ENCODE measurements at places on chromosomes 3 and 15.

GRCh38 chr3:33860373-33861050, 62.1 kb downstream of the PDCD6IP start:
- no peaks in the 10 kb centered on the region for H3K4me1 ChIP-seq
- H3K27ac ChIP-seq = no peak overlapping the region
- H3K4me3 ChIP-seq = no peak overlapping the region
- no peaks in the 10 kb centered on the region for H3K27me3 ChIP-seq
- no peak for DNase-seq

GRCh38 chr3:65210026-65210814, 522.4 kb upstream of the ADAMTS9 start:
- H3K27ac ChIP-seq = no peak overlapping the region
- DNase-seq = no peak
- no peaks in the 10 kb centered on the region for H3K4me1 ChIP-seq

GRCh38 chr3:32960404-32961170, 9.1 kb downstream of the CCR4 start:
- H3K4me1 ChIP-seq = peaks cover 6% of the 10 kb centered on the region
- H3K27me3 ChIP-seq = no peaks in the 10 kb centered on the region
- DNase-seq = no peak
- no peak overlapping the region for H3K4me3 ChIP-seq
- peaks cover 3% of the 10 kb centered on the region for H3K36me3 ChIP-seq

GRCh38 chr3:160057331-160057730, 68.7 kb downstream of the IL12A start:
- no peaks in the 10 kb centered on the region for H3K4me1 ChIP-seq
- H3K4me3 ChIP-seq = no peak overlapping the region
- H3K27ac ChIP-seq = no peak overlapping the region
- no peak for DNase-seq
- no peaks in the 10 kb centered on the region for H3K36me3 ChIP-seq

DNA sequence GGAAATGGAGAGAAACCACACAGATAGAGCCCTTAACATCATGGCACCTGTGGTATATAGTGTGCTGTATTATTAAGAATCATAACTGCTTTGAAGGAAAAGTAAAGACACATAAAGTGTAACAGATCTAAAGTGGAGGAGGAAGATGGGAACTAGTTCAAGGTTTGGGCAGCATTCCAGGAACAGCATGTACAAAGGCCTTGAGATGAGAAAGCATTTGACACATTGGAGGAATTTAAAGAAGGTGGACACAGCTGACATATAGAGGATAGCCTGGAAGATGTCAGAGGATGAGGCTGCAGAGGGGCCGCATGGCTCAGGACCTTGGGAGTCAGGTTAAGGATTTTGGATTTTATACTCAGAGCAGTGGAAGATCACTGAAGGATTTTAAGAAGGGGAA, 39.0 kb downstream of the LRTM1 start:
- no peaks in the 10 kb centered on the region for H3K36me3 ChIP-seq
- H3K4me1 ChIP-seq = no peaks in the 10 kb centered on the region
- no peaks in the 10 kb centered on the region for H3K27me3 ChIP-seq

DNA sequence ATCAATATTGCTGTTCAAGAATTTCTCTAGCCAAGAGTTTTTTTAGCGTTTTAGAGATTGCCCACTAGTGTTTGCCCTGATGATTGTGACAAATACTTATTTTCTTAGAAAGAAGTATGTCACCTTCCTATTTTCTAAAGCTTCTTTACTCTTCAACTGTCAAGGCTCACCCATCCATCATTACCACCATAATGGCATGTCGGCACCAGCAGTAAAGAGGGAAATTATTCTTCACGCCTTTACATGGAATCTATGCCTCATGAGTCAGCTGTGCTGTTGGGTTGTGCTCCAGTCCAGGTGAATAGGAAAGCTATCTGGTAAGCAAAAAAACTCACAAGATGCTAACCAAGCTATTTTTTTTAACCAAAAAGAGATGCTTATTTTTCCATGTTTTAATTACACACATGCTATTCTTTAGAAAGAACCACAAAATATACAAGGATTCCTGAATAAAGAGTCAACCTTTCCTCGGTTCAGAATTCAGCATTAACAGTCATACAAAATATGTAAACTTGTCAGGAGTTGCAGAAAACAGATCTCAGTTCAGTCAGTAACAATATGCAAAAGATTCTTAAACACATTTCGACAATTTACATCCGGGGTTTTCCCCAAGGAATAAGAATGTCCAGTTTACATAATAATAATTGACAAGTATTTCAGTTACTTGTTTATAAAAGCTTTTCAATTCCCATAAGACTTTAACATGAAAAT, 128.0 kb downstream of the ATP8B4 start:
- H3K36me3 ChIP-seq = no peaks in the 10 kb centered on the region
- H3K27me3 ChIP-seq = no peaks in the 10 kb centered on the region
- no peak for DNase-seq

DNA sequence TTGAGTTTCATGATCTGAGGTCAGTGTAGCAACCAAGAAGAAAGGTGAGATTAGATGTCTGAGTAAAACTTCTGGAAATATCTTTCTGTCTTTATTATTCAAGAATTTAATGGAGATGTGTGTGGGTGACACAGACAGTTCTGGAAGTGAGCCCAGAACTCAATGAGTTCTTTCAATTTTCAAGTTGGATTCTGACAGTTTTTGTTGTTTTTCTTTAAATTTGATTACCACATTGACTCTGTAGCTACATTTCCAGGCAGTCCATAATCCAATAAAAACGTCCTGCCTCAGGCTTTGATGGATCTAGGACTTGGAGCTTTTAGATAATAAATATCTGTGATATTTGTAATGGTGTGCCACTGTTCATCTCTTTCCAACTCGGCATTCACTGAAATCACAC, 3.9 kb upstream of the PARP14 start:
- DNase-seq = no peak
- H3K4me1 ChIP-seq = peaks cover 39% of the 10 kb centered on the region
- no peaks in the 10 kb centered on the region for H3K27me3 ChIP-seq
- peaks cover 16% of the 10 kb centered on the region for H3K36me3 ChIP-seq

DNA sequence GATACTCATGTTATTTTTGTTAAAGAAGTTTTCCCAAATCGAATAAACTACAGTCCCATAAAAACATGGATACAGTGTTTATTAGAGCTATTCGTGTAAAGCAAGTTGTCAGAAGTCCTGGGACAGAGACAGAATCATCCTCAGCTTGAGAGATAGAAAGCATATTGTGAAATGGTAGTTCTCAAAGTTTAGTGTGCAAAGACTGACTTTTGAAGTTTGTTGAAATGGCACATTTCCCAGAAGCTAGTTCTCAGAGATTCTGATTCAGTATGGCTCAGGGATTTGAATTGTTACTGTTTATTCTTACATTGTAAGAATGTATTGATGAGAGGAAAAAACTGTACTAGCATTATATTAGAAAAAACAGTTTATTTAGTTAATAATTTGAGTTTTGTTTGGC, 22.1 kb downstream of the GABRR3 start:
- no peaks in the 10 kb centered on the region for H3K4me1 ChIP-seq
- DNase-seq = no peak
- peaks cover 2% of the 10 kb centered on the region for H3K27me3 ChIP-seq
- no peak overlapping the region for H3K4me3 ChIP-seq
- no peak overlapping the region for H3K27ac ChIP-seq
- no peaks in the 10 kb centered on the region for H3K36me3 ChIP-seq

- no peak overlapping the region for H3K4me3 ChIP-seq
- peak overlapping the region; percentile 61 for H3K27ac ChIP-seq
- H3K4me1 ChIP-seq = peaks cover 43% of the 10 kb centered on the region
- no peaks in the 10 kb centered on the region for H3K27me3 ChIP-seq
Measured at GRCh38 chr3:188680189-188680588, 491.6 kb upstream of the TPRG1 start.

- H3K4me3 ChIP-seq = peak overlapping the region; percentile 98
- H3K4me1 ChIP-seq = peaks cover 33% of the 10 kb centered on the region
Measured at GRCh38 chr3:184134746-184135148, 411 bp upstream of the EIF2B5 start.

DNA sequence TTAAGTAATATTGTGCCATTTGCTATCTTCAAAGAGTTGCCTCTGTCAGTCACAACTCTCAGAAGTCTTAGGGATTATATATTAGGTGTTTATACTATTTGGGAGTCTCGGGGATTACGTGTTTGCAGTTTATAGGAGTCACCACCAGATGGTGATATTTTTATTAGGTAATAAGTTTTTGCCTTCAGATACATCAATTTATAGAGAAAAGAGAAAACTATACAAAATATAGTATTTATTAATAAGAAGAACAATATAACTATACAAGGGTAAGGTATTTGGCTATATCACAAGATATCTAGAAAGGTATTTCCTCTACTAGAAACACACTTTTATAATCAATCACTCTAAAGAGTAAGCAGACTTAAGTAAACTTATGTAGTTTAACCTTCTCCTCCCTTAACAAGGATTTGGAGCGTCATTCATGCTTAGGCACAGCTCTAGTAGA, 10.7 kb upstream of the DHX36 start:
- H3K4me1 ChIP-seq = no peaks in the 10 kb centered on the region
- H3K4me3 ChIP-seq = no peak overlapping the region
- DNase-seq = no peak

- no peak for DNase-seq
- H3K27ac ChIP-seq = no peak overlapping the region
- peaks cover 6% of the 10 kb centered on the region for H3K27me3 ChIP-seq
- H3K4me3 ChIP-seq = no peak overlapping the region
- H3K36me3 ChIP-seq = no peaks in the 10 kb centered on the region
Measured at GRCh38 chr15:69665641-69666111, 213.1 kb downstream of the RPLP1 start.

DNA sequence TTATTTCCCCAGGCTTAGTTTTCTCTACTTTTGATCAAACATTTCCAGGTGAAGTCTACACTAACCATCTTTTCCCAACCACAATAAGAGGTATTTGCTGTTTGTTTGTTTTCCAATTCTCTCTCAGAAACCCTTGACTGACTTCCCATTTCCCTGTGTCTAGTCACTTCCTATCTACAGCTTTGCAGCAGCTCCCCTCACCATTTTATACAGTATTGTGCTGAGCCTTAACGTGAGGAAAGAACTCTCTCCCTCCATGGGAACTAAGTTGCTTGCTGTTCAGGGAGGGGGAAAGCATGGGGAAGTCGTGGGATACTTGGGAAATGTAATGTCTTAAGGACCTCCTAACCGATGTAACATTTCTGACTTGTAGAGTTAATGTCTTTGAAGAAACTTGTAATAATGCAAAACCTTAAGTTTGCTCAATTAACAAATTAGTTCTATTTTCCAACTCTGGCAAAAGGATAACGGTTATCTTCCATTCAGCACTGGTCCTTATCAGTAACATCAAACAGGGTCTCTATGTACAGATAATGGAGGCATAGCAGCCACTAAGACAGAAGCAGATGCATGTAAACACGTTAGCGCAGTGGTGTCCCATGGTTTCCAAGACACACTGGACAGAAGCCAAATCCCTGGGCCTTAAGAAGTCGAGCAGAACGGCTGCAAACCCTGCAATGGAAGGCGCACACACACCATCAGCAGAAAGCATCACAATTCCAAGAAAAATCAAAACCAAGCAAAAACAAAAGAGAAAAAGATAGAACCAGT, 39.7 kb downstream of the NPTN start:
- no peak overlapping the region for H3K27ac ChIP-seq
- H3K36me3 ChIP-seq = peaks cover 38% of the 10 kb centered on the region

GRCh38 chr15:97084650-97085049, 754.1 kb downstream of the NR2F2 start:
- no peak overlapping the region for H3K27ac ChIP-seq
- no peaks in the 10 kb centered on the region for H3K27me3 ChIP-seq
- H3K4me1 ChIP-seq = no peaks in the 10 kb centered on the region
- H3K36me3 ChIP-seq = no peaks in the 10 kb centered on the region
- no peak for DNase-seq

GRCh38 chr3:150975992-150976368, 3.5 kb upstream of the CLRN1 start:
- no peaks in the 10 kb centered on the region for H3K36me3 ChIP-seq
- peaks cover 9% of the 10 kb centered on the region for H3K27me3 ChIP-seq
- H3K4me3 ChIP-seq = no peak overlapping the region
- H3K4me1 ChIP-seq = no peaks in the 10 kb centered on the region
- no peak overlapping the region for H3K27ac ChIP-seq

GRCh38 chr15:91609966-91610365, 243.5 kb upstream of the SLCO3A1 start:
- no peak for DNase-seq
- no peak overlapping the region for H3K27ac ChIP-seq
- H3K27me3 ChIP-seq = no peaks in the 10 kb centered on the region

DNA sequence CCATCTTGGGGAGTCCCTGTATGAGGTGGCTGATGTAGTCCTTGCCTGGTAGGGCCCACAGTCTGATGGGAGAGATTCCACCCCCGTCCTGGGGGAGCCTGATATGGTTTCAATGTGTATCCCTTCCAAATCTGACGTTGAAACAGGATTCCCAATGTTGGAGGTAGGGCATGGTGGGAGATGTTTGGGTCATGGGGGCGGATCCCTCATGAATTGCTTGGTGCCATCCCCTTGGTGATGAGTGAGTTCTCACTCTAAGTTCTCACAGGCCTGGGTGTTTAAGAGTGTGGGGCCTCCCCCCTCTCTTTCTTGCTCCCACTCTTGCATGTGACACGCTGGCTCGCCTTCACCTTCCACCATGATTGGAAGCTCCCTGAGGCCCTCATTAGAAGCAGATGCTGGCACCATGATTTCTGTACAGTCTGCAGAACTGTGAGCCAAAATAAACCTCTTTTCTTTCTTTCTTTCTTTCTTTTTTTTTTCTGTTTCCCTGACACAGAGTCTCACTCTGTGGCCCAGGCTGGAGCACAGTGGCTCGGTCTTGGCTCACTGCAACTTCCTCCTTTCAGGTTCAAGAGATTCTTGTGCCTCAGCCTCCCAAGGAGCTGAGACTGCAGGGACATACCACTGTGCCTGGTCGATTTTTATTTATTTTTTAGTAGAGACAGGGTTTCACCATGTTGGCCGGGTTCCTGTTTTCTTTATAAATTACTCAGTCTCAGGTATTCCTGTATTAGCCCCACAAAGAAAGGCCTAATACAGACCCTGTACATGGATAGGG, 28.6 kb downstream of the ITGA11 start:
- no peaks in the 10 kb centered on the region for H3K36me3 ChIP-seq
- DNase-seq = peak; percentile 3
- peaks cover 5% of the 10 kb centered on the region for H3K27me3 ChIP-seq
- H3K4me1 ChIP-seq = no peaks in the 10 kb centered on the region
- H3K27ac ChIP-seq = no peak overlapping the region

GRCh38 chr15:52483707-52484106, 45.0 kb downstream of the MYO5A start:
- peaks cover 63% of the 10 kb centered on the region for H3K4me1 ChIP-seq
- H3K27ac ChIP-seq = peak overlapping the region; percentile 57
- H3K36me3 ChIP-seq = no peaks in the 10 kb centered on the region
- no peak overlapping the region for H3K4me3 ChIP-seq
- H3K27me3 ChIP-seq = no peaks in the 10 kb centered on the region
- no peak for DNase-seq

DNA sequence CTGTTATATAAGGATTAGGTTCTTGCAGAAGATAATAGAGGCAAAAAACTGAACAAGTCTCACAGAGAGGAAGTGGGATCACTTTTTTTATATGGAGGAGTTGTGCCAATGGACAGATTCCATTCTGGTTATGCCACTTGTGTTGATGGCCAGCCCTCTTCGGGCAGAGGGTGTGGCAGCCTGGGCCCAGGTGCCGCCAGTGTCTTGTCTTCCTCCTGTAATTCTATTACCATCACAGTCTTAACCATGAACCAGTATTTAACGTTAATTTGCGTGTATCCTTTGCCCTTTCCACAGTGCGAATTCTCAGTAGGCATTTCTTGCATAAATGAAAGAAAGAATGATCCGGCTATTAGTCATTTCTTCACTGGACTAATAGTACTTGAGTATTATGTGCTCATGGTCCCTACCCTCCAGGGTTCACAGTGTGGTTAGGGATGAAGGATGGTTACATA, 7.0 kb upstream of the USP4 start:
- H3K27ac ChIP-seq = peak overlapping the region; percentile 69
- H3K36me3 ChIP-seq = no peaks in the 10 kb centered on the region
- no peak overlapping the region for H3K4me3 ChIP-seq
- peaks cover 60% of the 10 kb centered on the region for H3K4me1 ChIP-seq
- no peaks in the 10 kb centered on the region for H3K27me3 ChIP-seq

All from activated B cell treated with CpG ODN at 0.5 μM for 24 hours (primary cell).